ENCODE measurements at places on chromosomes 2 and 18. TPM values are rescaled to one million over a fixed set of nuclear protein-coding genes. Genes with fewer than 3 reads are reported as not detected.

LAMA1 gene
- not detected for total RNA-seq

MPP4 gene
- total RNA-seq = not detected

SERPINB3 gene
- not detected for total RNA-seq

HOXD1 gene
- not detected for total RNA-seq

GBX2 gene
- total RNA-seq = not detected

FAM168B gene
- 82.3 TPM for total RNA-seq

WDR33 gene
- total RNA-seq = 76.7 TPM

ACKR3 gene
- 0.58 TPM for total RNA-seq

OR6B2 gene
- not detected for total RNA-seq

GREB1L gene
- total RNA-seq = not detected

AFTPH gene
- 39.6 TPM for total RNA-seq

DNA sequence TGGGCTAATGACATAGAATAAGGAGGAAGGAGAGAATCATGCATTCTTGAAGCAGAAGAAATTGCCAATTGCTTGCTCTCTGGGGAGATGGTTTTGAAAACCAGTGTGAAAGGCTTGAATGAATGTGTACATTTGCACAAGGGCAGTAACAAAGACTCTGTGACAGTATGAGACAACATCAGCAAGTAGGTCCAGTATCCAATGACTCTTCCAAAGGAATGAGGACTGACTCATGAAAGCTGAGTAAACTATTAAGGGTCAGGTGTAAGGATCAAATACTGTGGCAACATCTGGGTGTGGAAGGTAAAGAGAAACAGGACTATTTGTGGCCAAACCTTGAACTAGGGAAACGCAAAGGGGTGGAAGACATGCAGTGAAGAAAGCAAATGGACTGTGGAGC, 886.0 kb upstream of the CHAC2 start:
- H3K27ac ChIP-seq = no peak overlapping the region
- no peaks in the 10 kb centered on the region for H3K36me3 ChIP-seq
- no peak for DNase-seq
- H3K27me3 ChIP-seq = no peaks in the 10 kb centered on the region
- H3K4me1 ChIP-seq = no peaks in the 10 kb centered on the region

DNA sequence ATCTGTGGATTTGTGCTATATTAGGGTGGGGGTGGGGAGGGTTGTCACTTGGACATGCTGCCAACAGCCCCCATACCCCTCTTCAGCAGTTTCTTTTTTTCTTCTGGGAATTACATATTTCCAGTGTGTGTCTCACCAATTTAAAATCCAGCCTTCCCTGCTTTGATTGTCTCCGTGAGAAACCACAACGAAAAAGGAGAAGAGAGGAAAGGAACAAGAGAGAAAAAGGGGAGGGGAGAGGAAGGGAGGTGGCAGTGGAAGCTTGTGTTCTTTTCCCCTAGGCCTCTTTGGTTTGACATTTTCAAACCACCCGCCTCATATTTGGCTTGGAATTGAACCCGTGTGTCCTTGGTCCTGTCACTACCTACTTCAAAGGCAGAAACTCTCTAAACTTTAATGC, 860 bp downstream of the CTNNA2 start:
- H3K4me1 ChIP-seq = peaks cover 2% of the 10 kb centered on the region
- no peaks in the 10 kb centered on the region for H3K36me3 ChIP-seq
- peaks cover 6% of the 10 kb centered on the region for H3K27me3 ChIP-seq
- no peak overlapping the region for H3K4me3 ChIP-seq

DNA sequence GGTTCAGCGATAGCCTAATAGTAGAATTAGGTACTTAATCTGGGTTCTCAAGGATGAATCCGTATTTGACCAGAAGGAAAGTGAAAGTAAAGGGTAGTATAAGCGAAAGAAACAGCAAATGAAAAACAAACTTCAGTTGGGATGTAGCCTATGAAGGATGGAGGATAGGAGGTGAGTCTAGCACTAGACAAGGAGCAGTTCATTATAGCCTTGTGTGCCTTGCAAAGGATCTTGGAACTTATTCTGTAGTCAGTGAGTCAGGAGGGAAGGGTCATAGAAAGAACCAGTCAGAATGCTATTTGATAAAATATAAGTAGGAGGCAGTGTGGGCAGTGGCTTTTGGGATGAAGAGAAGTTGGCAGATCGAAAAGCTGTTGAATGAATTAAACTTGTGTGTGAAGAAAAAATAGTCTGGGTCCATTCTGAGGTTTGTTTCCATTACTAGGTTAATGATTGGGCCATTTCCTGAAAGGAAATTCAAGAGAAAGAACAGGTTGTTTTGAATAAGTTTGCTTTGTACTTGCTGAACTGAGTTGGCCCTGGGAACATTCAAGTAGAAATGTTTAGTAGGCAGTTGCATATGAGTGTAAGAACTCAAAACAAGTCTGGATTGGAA, 48.5 kb downstream of the ANKRD12 start:
- peak overlapping the region; percentile 73 for H3K27ac ChIP-seq
- peaks cover 24% of the 10 kb centered on the region for H3K4me1 ChIP-seq
- no peaks in the 10 kb centered on the region for H3K27me3 ChIP-seq

DNA sequence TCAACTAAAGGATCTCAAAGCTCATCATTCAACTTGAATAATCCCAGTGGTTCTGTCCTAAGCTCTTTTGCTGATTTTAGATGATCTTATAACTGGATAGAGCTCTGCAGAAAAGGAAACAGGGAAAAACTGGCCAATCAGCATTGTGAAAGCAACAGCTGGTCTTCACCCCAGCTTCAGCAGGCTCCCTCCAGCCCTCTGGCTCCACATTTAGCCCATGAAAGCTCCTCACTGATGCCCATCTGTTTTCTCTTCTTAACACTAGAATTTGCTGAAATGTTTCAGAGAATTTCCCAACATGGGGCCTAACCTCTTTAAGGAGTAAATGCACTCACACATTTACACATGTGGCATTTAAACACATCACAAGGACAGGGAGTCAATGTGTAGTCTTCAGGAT, 223.3 kb downstream of the CNTNAP5 start:
- DNase-seq = no peak
- H3K27me3 ChIP-seq = no peaks in the 10 kb centered on the region
- H3K4me3 ChIP-seq = no peak overlapping the region
- H3K36me3 ChIP-seq = no peaks in the 10 kb centered on the region

DNA sequence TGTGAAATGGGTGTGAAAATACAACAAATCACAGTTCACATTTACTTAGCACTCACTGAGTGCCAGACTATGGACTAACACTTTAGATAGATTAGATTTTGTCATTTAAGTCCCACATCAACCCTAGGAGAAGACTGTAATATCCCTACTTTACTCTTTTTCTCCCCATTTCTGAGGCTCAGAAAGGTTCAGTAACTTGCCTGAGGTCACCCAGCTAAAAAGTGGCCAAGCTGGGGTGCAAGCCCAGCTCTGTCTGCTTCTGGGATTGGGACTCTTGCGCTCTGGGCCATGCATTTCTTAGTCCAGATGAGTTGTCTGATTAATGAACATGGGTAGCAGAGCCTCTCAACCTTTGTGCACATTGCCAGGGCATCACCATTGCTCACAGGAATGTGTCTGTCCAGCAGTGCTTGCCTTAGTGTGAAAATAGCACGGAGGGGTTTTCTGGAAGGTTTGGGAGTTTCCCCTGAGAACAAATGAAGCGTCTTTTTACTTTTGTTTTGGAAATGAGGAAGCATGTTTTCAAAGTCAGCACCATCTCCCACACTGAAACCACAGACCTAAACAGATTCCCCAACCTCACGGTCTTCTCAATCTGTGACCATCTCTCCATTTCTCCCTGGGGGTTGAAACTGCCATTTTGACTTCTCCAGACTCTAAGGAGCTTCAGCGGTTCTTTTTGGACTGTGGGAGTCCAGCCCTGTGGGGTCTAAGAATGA, 31.9 kb downstream of the NRP2 start:
- H3K27ac ChIP-seq = peak overlapping the region; percentile 67
- H3K36me3 ChIP-seq = peaks cover 28% of the 10 kb centered on the region
- H3K4me1 ChIP-seq = peaks cover 62% of the 10 kb centered on the region
- no peaks in the 10 kb centered on the region for H3K27me3 ChIP-seq

GRCh38 chr2:187526792-187527191, 27.4 kb downstream of the TFPI start:
- peaks cover 3% of the 10 kb centered on the region for H3K27me3 ChIP-seq
- no peaks in the 10 kb centered on the region for H3K36me3 ChIP-seq
- H3K4me3 ChIP-seq = no peak overlapping the region
- no peaks in the 10 kb centered on the region for H3K4me1 ChIP-seq

- no peaks in the 10 kb centered on the region for H3K27me3 ChIP-seq
- peaks cover 12% of the 10 kb centered on the region for H3K4me1 ChIP-seq
- no peak for DNase-seq
- H3K27ac ChIP-seq = no peak overlapping the region
Measured at GRCh38 chr2:43537137-43537536, 58.7 kb downstream of the THADA start.

DNA sequence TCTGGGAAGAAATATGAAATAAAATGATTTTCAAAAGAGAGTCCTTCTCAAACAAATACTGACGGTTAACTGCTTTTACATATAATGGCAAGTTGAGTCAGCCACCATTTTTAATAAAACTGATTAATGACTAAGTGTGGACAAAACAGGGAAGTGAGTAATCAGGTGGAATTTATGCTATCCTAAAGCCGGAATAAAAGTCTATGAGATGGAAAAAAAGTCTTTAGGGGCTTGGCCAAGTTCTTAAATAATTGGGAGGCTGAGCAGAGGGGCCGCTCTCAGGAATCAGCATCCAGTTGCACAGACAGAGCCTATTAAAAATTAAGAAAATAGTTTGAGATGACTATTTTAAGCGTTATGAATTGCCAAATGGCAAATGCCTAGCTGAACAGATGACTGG, 58.6 kb upstream of the AFF3 start:
- H3K27me3 ChIP-seq = peaks cover 16% of the 10 kb centered on the region
- H3K27ac ChIP-seq = no peak overlapping the region
- H3K4me3 ChIP-seq = no peak overlapping the region

DNA sequence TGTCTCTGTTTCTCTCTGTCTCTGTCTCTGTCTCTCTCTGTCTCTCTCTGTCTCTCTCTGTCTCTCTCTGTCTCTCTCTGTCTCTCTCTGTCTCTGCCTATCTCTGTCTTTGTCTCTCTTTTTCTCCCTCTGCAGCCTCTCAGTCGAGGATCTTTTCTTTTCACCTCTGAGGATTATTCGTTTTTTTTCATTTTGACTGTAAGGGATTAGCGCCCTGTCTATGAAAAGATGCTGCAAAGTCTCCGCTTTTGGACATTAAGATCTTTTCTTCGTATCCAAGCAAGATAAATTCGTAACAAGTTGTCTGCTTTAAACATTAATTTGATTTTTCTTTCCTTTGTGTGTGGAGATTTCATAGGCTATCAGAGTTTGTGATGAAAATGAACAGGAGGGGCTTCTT, 191.2 kb upstream of the TPO start:
- no peaks in the 10 kb centered on the region for H3K36me3 ChIP-seq
- no peak overlapping the region for H3K27ac ChIP-seq
- no peaks in the 10 kb centered on the region for H3K27me3 ChIP-seq

DNA sequence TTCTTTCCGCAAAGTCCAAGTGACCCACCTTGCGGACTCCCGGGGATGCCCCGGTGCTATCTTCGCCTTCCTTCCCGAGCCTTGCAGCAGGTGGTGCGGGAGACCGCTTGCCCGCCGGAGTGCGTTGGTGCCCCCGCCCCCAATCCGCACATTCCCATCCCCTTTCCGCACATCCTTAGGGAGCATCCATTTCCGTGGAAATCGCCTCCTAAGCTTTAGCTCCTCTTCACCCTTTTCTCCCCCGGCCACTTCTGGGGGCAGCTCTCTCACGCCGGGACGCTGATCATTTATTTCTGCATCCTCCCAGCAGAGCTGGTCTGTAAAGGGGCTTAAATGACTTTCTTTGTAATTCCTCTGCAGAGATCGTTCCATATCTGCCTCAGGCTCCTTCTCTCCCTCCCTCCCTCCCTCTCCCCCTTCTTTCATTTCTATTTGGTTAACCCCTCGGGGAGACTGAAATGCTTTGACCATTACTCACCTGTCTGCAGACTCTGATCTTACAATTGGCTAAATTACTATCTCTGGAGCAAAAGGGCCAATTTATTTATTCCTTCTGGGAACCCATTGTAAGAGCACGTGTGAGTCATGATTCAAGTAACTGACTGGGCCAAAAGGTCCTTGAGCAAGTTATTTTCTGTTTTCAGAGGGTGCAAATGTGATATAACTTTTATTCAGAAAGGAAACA, 1.3 kb upstream of the LYPD1 start:
- peak overlapping the region; percentile 8 for H3K27ac ChIP-seq
- peaks cover 38% of the 10 kb centered on the region for H3K27me3 ChIP-seq
- H3K4me3 ChIP-seq = no peak overlapping the region
- H3K4me1 ChIP-seq = peaks cover 2% of the 10 kb centered on the region
- DNase-seq = no peak

DNA sequence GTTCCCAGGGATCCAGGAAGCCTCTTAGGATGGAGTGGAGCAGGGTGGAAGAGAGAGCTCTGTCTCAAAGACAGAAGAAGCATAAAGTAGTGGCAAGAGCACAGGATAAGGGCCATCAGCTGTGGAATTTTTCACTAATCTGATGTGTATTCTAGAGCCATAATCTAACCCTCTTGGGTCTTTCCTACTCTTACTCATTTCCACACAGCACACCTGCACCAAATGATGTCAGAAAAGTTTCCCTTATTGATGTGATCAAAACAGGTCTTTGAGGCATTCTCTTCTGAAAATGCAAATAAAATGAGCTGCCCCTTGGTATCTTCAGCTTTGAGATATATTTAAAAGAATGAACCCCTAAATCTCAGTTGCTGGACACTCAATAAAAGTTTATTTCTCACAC, 415.1 kb upstream of the CHST9 start:
- no peaks in the 10 kb centered on the region for H3K4me1 ChIP-seq
- H3K4me3 ChIP-seq = no peak overlapping the region
- H3K27ac ChIP-seq = no peak overlapping the region
- DNase-seq = no peak
- no peaks in the 10 kb centered on the region for H3K27me3 ChIP-seq
- no peaks in the 10 kb centered on the region for H3K36me3 ChIP-seq

DNA sequence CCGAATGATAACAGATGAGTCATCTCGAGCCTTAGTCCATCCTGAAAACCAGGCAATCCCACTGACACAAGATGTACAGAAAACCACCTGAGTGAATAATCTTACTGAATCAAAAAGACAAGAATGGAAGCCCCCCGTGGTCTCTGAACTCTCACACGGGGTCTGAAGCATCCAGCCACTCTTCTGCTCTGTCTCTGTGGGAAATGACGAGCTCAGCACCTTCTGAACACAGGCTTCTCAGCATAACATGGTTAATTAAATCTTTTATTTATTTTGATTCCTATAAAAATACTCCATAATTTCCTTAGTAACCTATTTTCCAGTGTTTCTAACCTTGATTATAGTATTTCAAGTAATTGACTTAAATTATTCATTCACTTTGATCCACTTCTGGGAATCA, 203.7 kb downstream of the TMEM163 start:
- H3K27me3 ChIP-seq = no peaks in the 10 kb centered on the region
- H3K36me3 ChIP-seq = no peaks in the 10 kb centered on the region
- H3K27ac ChIP-seq = no peak overlapping the region
- H3K4me3 ChIP-seq = no peak overlapping the region

GRCh38 chr18:14104201-14104600, 28.0 kb downstream of the ZNF519 start:
- H3K4me1 ChIP-seq = peaks cover 11% of the 10 kb centered on the region
- no peak for DNase-seq
- H3K27me3 ChIP-seq = no peaks in the 10 kb centered on the region
- H3K4me3 ChIP-seq = no peak overlapping the region
- H3K27ac ChIP-seq = no peak overlapping the region

- peaks cover 11% of the 10 kb centered on the region for H3K4me1 ChIP-seq
- H3K4me3 ChIP-seq = no peak overlapping the region
- no peak for DNase-seq
- peaks cover 38% of the 10 kb centered on the region for H3K27me3 ChIP-seq
- H3K27ac ChIP-seq = no peak overlapping the region
Measured at GRCh38 chr2:17814601-17815000, 1.7 kb upstream of the MSGN1 start.

Data from activated CD4-positive, alpha-beta T cell treated with anti-CD3 and anti-CD28 coated beads, Interleukin-2, amount 10 ng/mL, durations not matched to agents 24 days and 14 days (primary cell).